CD4-positive, alpha-beta T cell treated with Interleukin-1 beta for 1 hour (primary cell): ENCODE measurements at places on chromosomes 5 and 9.

- DNase-seq, result no peak
Observed at GRCh38 chr5:113108485-113108884, 131.9 kb downstream of the DCP2 start.

DNA sequence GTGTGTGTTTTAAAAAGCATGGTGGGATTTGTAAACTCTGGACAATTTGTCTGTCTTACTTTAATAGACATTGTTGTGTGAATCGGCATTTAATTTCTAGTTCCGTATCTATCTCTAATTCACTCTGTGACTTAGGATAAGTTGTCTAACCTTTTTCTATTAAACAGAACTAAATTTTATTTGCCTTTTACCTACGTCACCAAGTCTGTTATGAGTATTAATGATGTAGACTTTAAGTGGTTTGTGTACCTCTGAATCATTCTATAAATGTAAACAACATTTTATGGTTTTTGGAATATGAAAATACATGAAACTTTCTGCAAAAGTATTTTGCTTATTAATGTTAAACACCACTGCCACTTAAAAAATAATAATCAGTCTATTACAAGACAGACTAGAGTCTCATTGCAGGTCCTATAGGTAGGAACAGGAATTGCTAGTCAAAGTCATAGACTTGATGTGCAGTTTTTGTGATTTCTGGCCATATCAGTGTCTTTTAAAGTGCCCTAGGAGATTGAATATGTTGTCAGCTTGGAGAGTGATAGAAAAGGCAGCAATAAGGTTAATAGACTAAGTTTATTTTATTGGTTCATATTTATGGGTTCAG is 5.6 kb downstream of the RBM27 start:
- DNase-seq, result no peak

DNA sequence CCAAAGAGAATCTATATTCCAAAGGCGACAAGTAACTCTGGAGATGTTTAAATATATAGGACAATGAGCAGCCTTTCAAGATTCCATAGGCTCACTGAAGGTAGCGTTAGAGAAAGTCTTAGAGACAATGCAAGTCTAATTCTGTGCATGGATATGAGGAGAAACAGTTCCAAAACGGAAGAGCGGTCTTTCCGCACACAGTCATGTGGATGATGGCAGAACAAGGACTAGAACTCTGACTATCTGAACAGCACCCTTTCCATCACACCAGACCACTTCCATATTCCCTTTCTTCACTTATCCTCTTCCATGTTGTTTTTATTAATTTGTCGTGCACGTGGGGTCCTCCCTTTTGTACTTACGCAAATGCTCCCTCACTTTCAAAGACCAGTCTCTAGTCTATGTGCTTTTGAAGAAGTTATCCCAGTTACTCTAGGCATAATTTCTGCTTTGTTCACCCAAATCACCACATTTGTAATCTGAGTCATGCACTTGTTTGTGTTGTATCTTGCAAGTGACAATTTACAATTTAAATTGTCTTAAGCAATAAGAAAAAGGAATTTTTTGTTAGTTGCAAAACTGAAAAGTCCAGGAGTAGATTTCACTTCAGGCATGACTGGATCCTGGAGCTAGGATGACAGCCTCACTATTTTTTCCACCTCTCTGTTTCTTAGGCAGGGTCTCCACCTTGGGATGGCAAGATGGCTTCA is 116.0 kb upstream of the ADRA1B start:
- DNase-seq, result no peak

- peak; percentile 59 for DNase-seq
Observed at GRCh38 chr5:150461231-150461630, 11.7 kb upstream of the RPS14 start.

DNA sequence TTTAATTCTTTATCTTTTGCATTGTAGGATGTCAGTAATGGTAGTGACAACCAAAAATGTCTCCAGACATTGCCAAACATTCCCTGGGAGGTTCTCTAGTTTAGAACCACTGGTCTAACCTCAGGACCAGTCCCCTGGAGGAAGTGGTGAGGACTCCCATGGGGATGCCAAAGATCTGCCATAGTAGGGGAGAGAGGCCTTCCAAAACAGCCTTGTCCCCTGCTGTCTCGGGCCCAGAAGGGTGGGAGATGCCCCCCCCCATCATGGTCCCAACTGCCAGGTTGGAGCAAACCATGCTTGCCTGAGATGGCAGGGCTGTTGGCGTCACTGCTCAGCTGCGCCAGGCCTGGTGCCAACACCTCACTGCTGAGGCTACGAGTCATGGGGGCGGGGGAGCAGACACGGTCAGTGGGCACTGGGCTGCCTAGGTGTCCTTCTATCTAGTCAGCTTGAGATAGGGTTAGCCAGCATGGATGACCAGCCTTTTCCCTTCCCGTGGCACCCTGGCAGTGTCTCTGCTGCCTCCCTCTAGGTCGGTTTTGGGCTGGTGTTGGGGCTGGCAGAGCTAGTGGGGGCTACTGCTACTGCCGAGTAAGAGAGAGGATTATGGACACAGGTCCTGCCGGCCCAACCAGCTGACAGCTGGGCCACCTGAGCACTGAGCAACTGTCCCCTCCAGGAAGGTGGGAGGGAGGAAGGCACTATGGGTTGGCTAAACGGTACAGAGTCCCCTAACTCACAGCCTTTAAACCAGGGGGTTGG is 8.3 kb upstream of the CXXC5 start:
- DNase-seq, result no peak

GRCh38 chr9:131593936-131594665 is 48.8 kb downstream of the PRRT1B start:
- no peak for DNase-seq

DNA sequence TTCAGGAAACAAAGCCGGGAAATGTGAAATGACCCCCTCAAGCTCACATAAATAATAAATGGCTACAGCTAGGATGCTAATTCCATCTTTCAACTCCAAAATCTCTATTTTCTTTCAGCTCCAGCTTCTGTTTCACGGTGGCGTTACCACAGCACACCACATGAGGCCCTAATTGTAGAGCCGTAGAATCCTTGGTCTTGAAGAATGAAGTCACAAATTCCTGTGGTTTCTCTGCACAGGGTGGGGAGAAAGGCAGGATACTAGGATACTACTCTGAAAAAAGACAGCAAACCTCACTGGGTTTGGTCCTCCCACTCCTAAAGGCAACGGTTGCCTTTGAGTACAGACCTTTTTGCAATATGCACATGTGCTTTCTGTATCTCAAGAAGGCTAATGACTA is 13.9 kb upstream of the RARS1 start:
- DNase-seq, result no peak

- peak; percentile 48 for DNase-seq
Observed at GRCh38 chr9:69168709-69169217, 5.3 kb upstream of the TJP2 start.

DNA sequence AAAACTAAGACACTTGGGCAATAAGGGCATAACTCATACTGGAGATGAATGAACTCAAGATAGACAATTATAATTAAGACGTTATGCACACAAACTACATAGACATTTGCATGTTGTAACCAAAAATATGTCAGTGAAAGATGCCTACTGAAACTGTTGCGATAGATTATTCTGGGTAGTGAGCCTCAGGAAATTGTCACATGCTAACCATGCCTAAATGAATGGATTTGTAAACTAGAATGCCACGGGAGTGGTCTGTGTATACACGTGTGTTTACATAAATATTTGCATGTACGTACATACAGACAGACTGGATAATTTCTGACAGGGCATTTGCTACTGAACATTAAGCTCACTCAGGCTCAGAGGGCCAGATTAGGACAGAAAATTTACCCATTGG is 1.2 kb downstream of the NIPSNAP3B start:
- DNase-seq, result no peak

DNA sequence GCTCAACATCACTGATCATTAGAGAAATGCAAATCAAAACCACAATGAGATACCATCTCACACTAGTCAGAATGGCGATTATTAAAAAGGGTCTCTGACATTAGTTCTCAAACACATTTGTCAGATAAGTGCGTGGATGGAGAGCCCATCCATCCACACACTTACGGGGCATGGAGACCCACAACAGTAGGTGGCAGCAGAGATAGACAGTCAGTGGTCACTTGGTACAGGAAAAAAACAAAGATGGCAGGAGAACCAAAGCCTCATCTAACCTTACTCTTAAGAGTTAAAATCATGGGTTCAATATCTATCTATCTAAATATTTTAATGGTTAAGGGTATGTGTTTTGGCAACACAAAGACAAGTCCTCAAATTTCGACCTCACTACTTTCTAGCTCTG is 1378.7 kb upstream of the C9orf72 start:
- no peak for DNase-seq

DNA sequence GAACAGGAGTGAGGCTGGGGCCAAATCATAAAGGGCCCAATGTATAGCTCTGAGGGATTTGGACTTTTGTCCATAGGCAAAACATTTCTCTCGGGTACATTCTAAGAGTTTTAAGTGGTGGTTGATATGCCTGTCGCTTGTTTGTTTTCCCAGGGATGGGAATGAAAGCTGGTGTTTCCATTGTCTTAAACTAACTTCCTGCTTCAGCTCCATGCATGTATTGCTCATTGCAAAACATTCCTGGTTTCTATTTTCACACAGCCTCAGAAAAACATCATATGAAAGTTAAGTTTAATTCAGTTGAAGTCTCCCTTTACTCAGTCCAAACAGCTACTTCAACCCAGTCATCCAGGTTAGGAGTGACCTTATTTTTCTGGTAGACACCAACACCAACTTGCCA is 235.0 kb downstream of the ACTL7B start:
- no peak for DNase-seq

GRCh38 chr9:71895117-71895516 is 15.9 kb downstream of the ABHD17B start:
- no peak for DNase-seq

DNA sequence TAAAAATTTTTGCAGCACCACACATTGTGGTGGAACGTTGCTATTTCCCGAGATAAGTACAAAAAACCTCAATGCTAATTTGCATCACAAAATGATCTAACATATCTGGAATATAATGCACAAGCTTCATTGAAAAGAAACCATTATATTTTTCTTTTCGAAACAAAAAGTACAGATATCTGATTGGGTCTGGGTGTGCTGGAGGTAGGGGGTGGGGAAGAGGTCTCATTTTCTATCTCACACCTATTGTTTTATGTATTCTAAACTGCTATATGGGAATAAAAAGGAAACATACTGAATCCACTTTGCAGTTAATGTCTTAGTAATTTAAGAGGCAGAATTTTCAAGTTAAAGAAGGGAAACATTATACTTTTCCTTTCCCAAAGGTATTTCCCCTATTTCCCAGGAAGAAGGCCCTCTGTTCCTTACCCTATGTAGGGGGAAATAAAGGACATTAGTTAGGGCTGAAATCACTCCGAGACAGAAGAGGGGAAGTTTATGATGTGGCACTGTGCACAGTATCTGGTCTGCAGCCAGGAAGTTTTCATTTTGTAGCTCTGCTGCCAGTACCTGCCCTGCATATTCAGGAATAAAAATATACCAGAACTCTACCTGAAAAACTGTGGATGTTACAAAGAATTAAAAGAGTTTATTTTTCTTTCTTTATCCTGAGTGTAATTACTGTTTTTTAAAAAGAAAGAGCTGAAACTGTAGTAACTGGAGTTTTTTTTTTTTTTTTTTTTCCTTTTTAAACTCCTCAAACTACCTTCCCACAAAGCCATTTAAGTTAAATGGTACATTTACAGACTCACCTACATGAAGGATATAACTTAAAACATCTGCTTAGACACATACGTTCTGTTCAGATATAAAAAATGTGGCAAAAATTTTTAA is 7.4 kb downstream of the MEF2C start:
- DNase-seq, result no peak

- no peak for DNase-seq
Observed at GRCh38 chr5:53507013-53507412, 26.6 kb downstream of the FST start.

DNA sequence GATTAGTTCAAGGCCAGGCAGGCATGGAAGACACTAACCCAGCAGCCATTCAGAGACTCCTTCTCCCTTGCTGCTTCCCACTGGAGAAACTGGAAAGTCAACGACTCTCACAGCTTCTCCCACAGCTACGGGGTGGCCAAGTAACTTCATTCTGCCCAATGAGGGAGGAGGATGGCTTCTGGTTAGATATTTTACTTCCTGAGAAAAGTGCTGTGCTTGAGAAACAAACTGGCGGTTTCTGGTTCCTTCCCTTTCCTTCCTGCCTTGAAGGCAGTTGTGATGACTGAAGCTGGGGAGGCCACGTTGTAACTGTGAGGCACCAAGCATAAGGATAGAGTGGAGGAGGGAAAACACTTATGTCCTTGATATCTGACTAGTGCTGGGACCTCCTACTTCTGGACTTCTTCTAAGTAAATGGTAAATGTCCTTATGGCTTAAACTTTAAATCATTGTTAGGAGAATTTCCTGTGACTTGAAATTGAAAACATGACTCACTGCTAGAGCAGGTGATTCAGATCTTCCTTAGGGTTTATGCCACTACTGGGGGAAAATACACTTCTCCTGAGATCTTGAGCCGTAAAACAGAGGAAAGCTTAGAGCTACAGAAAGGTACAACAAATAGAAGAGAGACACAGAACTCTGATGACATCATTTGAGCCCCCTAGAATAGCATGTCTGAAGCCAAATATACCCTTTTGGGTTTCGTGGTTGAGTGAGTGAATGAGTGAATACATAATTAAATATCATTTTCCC is 3.1 kb upstream of the GNPDA1 start:
- DNase-seq, result peak; percentile 56

DNA sequence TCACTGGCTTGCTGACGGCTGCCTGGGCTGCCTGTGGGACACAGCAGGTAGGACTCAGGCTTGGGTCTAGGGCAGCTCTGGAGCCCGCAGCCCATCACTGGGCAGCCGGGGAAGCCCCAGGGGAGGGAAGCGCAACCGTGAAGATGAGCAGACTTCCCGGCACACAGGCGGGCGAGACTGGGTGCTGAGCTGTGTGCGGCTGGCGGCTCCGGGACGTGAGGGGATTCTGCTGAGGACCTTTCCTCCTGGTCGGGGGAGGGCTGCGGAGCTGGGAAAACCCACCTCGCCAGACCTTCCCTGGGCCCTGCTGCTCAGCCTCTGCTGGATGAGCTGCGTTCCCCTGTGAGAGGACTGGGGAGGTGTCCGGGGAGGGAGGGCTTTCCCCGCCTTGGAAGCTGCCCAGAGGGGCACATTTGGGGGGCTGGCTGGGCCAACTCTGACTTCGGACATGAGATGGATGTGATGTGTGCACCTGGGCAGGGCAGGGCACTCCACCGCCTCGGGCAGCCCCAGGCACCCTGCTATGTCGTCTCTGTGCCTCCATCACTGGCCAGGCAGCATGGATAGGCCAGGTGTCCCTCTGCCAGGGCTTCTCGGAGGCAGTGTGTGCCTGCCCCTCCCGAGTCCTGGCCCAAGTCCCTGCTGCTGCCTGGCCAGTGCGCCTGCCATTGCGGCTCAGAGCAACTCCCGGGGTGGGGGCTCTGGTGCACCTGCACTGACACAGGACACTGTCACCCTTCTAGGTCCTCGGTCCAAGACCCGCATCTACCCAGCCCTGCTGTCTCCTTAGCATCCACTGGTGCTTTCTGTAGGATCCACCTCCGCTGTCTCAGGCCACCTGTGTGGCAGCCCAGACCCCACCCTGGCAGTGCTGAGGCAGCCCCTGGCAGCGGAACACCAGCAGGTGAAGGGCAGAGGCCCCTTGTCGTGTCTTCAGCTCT is 66.4 kb downstream of the COL5A1 start:
- DNase-seq, result no peak

- DNase-seq, result no peak
Observed at GRCh38 chr5:126355940-126356339, 67.3 kb upstream of the GRAMD2B start.

- DNase-seq, result no peak
Observed at GRCh38 chr5:189976-190365, 1.3 kb upstream of the LRRC14B start.
